ENCODE measurements at places on chromosomes 13 and 19. TPM values are rescaled to one million over a fixed set of nuclear protein-coding genes. Genes with fewer than 3 reads are reported as not detected.

Gene KLK12
- total RNA-seq = not detected

Gene STOML3
- not detected for total RNA-seq

Gene ERICH6B
- total RNA-seq = not detected

Gene VSIG10L
- 1.3 TPM for total RNA-seq

Gene FFAR3
- total RNA-seq = not detected

- no peak for DNase-seq
Observed at GRCh38 chr19:29413435-29413834, 112.4 kb upstream of the VSTM2B start.

DNA sequence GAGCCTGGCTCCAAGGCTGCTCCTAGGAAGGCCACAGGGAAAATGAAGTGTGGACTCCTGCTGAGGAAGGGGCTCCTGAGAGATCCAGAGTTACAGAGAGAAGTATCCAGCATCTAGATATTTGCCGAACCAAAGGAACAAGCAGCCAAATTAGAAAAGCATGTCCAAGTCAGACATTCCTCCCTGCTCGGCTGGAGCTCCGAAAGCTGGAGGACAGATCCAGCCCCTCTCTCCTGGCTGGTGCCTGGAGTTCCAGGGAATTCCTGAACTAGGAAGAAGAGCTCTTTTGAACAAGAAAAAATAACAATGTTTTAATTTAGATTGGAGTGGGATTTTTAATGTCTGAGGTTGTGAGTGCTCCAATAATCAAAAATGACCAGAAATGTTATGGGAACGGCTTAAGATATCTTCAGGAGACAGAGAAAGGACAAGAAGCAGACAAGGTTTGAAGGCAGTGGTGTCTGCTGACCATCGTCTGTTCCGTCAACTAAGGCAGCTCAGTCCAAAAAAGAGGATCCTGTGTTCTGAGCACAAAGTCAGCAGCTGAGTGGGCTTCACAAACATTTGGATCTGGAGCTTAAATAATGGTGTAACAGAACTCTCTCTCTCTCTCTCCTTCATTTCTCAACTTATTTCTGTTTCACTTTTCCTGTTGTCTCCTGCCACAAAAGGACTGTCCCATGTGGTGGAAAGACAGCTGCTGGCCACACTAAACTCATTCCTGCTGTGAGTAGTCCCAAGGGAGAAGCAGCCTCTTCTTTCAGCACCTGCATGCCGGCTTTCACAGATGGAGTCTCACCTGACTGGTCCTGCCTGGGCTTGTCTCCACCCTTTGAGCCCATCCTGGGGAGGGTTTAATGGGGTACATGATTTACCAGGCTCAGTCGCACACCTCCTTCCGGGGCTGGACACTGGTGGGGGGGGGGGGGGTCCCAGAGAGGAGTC lies 31.5 kb upstream of the IRS2 start:
- DNase-seq = no peak

- no peak for DNase-seq
Observed at GRCh38 chr19:35692010-35692409, 12.3 kb upstream of the ZBTB32 start.

DNA sequence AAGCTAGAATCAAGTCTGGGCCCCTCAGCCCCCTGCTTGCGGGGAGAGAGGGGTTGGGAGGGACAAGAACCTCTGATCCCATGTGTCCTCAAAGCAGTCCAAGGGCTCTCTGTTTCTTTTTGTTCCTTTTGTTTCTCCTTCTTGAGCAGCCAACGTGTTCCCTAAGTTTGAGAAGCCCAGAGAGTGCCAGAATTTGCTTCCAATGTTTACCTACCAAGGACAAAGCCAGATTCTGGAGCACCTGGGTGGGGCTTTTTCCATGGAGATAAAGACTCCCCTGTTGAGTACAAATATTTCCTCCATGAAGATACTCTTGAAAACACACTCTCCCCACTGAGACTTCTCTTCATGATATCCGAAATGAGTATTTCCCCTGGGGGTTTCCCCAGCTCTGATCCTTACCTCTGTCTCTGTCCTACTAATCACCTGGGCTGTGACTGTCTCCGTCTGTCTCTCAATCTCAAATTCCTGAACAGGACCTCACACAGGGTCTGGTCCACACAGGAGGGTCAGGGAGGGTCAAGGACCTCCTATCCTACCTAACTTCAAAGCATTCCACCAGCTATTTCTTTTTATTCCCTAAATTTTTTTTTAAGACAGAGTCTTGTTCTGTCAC lies 27.4 kb downstream of the CD177 start:
- no peak for DNase-seq

- DNase-seq = no peak
Observed at GRCh38 chr13:21894091-21894490, 223.2 kb downstream of the FGF9 start.

DNA sequence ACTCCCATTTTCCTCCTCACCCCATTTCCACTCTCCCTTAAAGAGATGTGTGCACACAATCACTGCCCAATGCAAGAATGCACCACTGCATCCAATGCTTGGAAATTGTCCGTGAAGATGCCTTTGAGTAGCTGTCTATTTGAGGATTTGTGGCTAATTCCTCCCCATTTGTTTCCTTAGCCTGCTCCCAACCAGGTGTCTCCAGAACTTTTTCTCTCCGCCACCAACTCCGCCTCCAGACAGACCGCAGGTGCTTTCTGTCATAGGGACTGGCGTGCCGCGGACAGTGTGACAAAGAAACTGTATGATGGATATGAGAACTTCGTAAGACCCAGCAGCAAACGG lies 461 bp upstream of the TM9SF2 start:
- DNase-seq = no peak

GRCh38 chr13:56893843-56894242 lies 246.9 kb upstream of the PRR20A start:
- DNase-seq = no peak

- peak; percentile 33 for DNase-seq
Observed at GRCh38 chr13:47897411-47898050, 103.5 kb downstream of the SUCLA2 start.
